ENCODE measurements at places on chromosomes 4 and X.

DNA sequence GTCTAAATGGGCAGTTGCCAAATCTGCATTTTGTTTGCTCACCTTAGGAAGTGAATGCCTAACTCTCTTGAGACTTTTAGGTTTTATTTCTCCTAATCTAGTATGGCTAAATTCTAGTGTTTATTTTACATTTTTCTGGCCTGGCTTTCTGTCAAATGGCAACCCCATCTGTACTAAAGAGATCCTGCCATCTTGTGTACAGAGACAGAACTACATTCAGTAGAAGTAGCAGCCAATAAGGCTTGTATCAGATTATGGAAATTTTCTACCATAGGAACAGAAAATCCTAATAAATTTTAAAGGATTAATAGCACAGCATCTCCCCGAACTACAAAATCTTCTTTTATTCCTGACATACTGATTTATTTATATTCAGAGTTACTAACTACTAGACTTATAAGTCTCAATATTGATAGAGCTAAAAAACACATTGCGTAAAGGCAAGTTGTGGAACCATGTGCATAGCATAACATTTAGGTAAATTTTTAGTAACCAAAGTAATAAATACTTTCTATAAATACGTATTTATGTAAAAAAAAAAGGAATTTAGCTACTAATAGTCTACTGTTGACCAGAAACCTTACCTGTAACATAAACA, 45.5 kb downstream of the TMEM144 start:
- no peak for DNase-seq

DNA sequence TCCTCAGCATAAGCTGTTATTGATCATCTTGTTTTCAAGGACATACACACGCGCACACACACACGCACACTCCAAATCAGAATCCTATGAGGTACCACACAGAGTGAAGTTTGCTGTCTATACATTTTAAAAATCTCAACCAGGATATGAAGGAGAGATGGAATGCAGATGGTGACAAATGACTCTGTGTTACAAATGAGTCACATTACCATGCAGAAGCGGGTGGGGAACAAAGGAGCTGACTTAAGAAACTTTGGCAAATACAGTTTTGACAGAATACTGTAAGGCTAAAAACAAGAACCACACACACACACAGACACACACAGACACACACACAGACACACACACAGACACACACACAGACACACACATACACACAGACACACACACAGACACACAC, 81.7 kb downstream of the RELL1 start:
- no peak for DNase-seq

GRCh38 chr4:141643557-141643956, 7.2 kb downstream of the IL15 start:
- peak; percentile 84 for DNase-seq

DNA sequence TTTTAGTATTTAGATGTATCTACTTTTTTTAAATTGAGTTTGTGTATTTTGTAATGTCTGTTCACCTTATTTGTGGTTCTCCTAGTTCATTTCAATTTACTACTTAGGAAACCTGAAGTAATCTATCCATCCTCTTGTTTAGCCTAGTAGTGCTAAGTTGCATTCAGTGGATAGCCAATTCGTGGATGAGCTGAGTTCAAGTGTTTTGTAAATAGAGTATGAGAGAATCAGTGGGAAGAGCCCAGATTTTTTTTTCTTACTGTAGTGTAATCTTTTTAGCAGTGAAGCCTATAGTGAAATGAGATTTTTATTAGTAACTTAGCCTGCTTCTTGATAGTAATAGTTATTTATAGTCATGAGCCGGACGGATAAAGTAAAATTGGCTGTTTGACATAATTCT, 21.7 kb downstream of the STAG2 start:
- no peak for DNase-seq

DNA sequence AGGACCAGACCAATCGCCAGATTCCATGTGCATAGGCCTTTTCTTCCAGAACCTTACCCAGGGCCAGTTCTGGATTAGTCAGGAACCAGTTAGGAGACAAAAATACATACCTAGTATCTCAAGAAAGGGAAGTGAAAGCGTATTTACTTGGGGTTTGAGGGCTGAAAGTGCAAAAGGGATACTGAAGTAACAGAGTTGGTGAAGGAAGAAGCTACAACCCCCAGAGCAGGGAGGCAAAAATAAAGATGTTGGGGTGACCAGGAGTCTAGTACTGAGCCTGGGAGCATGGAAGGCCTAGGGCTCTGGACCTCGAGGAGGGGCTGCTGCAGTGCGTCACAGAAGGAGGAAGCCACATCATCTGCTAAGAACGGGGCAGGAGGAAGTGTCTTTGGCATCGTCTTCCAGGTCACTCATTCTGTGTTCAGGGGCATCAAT, 38.3 kb downstream of the TKTL1 start:
- DNase-seq: no peak

GRCh38 chr4:94605241-94605805, 152.4 kb upstream of the BMPR1B start:
- DNase-seq: no peak

DNA sequence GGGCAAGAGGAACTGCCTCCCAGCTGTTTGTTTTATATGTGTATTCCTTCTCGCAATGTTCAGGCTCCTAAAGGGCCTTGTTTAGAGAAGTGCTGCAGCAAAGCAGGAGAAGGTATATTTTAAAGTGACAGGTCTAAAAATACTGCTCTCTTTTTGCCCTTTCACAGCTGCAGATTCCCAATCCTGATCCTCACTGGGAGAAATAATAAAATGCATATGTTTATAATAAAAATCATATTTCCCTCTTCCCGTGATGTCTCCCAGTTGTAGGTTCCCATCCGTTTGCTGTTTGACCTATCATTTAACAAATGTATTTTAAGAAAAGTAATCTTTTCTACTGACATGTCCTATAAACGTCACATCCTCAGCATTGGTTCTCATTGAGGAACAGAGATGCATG, 62.7 kb upstream of the GPC4 start:
- DNase-seq: no peak

- no peak for DNase-seq
Measured at GRCh38 chr4:166017804-166018203, 144.8 kb downstream of the TLL1 start.

- no peak for DNase-seq
Measured at GRCh38 chr4:1200425-1201035, 28.1 kb upstream of the SPON2 start.

GRCh38 chrX:153829549-153829798, 870 bp downstream of the PDZD4 start:
- no peak for DNase-seq

DNA sequence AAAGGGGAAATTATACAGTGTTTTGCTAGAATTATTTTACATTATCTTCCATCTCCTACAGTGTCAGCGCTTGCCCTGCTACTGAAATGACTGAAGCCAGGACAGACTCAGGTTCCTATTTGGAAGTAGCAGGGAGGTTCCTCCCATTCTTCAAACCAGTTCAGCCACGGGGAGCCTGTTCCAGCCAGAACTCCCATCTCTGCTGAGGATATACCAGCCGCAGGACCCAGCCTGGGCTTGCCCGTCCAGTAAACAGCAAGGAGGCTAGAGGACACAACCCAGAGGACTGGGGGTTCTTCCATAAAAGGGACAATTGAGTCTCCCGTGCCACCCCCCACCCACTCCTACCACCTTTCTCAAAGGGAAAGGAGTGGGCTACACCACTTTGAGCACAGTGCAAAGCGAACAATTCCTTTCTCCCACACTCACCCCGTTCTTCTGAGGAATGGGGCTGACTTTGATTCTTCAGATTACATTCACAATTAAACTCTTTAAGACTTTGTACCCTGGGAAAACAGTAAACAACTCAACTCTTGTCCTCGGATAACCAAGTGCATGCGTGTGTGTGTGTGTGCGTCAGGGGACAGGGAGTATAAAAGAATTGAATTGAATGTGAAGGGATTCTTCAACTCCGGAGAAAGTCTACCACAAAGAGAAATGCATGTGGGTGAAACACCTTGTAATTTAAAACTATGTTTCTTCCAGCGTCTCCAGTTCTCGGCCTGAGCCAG, 31.0 kb upstream of the PPARGC1A start:
- DNase-seq: no peak

GRCh38 chrX:12771445-12772069, 19.7 kb upstream of the PRPS2 start:
- no peak for DNase-seq

DNA sequence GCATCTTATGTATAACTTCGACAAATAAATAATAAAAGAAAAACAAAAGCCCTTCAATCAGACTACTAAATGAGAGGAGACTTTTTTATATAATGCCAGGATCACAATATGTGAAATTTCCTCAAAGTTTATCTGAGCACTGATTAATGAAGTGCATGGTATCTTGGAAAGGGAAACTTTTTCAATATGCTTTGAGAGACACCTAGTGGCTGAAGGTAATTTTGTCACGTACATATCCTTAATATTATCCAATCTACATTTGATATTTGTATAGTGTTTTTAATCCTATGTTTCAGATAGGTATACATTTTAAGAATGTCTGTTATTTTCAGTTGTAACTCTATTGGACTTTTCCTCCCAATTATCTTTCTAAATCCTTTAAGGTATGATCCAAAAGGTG, 146.8 kb downstream of the KLHL4 start:
- no peak for DNase-seq

- DNase-seq: peak; percentile 12
Measured at GRCh38 chr4:5712517-5712916, 1.5 kb downstream of the EVC start.

GRCh38 chr4:36027203-36027602, 217.1 kb downstream of the ARAP2 start:
- no peak for DNase-seq
